ENCODE measurements at places on chromosomes 12 and 14.

DNA sequence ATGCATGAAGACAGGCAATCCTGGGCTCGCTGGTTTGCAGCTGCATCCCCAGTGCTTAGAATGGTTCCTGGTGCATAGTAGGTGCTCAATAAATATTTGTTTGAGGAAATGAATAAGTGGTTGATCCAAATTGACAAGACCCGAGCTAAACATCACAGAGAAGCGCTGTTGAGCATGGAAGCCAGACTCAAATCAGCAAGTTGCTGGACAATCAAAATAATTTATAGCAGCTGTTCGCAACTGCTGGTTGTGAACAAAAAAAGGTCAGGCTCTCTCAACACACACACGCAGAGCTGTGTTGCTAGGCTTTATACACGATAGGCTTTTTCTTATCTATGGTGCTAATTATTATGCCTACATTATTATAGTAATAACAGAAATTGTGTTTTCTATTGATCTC is 190.2 kb downstream of the TBX5 start:
- no peak for DNase-seq

DNA sequence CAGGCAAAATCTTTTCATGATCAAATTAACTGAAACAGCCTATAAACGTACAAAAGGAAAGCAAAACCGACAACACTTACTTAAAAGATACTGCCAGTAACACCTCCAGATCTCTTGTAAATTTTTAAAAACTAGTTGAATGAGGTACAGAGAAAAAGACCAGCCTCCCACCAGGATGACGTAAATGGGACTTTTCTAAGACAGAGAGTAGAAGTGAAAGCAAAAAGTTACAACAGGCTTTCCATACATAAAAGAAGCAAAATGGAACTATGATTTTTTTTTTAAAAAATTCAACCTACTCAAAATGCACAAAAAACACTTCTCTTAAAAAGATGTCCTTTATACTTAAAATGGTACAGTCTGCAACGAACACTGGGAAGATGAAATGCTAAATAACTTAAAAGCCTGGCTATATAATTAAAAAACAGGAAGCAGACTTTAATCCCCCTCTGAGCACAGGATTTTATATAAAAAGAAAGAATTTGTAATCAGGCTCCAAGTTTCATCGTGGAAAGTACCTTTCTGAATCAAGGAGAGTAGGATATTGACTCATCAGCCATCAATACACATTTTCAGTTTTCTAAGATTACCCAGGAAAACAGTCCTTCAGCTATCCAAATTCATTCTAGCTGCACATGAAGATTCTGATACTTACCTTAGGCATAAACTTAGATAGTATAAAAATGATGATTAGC is 14.2 kb upstream of the MYO1A start:
- peak; percentile 44 for DNase-seq

- no peak for DNase-seq
These were observed 51.6 kb downstream of the TMTC1 start for GRCh38 chr12:29732191-29732590.

DNA sequence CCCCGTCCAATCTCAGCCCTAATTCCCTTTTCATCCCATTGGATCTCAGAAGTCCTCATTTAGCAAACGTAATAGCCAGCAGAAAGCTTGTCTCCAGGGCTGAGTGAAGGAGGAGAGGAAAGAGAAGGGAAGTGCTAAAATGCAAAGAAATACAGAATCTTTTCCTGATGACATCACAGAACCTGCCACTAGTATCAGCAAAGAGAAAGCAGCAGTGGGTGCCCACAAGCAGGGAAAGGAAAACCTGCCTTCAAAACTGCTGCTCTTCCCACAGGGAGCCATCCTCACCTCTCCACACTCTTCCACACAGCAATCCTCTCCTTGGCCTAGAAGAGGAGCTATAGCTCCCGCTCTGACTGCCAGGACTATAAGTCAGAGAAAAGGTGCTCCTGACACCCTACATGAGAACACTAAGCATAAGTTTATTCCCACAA is 11.3 kb downstream of the MED13L start:
- DNase-seq: no peak

GRCh38 chr14:54919330-54919729 is 16.7 kb upstream of the GCH1 start:
- no peak for DNase-seq

- DNase-seq: no peak
These were observed 390.1 kb downstream of the NAV3 start for GRCh38 chr12:78220811-78221210.

DNA sequence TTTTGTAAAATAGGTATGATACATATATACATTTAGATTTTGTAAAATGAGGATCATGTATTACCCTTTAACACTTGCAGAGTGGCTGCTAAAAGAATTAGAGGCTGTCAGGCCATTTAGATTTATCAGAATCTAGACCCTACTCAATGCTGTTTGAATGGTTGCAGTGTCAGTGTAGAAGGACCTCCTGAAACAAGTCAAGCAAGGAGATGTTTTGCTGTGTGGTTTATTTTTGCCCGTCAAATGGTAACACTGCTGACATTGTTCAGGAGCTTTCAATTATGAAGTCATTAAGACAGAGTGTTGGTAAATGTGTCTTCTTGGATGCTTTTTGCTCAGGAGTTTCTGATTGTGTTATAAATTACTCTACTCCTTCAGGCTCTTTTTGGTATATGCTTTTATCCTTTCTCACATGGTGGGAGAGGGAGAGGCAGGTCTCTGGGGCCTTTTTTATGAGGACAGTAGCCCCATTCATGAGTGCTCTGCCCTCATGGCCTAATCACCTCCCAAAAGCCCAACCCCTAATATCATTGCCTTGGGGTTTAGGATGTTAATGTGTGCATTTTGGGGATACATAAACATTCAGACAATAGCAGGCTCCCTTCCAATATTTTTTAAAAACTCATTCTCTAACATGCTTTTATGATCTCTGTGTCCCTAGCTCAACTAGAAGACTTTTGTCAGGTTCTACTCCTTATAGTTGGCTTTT is 16.5 kb downstream of the EID3 start:
- DNase-seq: no peak

DNA sequence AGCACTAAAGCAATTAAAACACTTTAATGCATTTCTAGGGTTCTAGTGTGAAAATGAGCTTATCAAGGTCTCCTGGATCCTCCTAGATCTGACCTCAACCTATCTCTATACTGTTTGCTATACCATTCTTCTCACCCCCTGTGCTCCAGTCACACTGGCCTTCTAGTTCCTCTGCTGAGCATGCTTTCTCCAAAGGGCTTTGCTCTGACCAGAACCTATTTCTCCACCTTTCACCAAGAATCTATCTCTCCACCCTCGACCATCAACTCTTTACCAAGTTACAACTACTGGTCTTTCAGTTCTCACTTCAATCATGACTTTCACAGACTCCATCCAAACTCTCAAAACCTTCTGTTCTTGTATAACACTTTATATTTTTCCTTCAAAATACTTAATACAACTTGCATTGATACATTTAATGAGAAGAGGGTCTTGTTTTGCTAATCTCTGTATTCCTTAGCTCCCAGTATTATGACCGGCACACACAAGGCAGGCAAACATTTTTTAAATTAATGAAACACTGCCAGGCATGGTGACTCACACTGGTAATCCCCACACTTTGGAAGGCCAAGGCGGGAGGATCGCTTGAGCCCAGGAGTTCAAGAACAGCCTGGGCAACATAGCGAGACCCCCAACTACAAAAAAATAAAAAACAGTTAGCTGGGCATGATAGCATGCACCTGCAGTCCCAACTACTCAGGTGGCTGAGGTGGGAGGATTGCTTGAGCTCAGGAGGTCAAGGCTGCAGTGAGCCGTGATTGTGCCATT is 22.8 kb downstream of the PPP1R12A start:
- DNase-seq: no peak

DNA sequence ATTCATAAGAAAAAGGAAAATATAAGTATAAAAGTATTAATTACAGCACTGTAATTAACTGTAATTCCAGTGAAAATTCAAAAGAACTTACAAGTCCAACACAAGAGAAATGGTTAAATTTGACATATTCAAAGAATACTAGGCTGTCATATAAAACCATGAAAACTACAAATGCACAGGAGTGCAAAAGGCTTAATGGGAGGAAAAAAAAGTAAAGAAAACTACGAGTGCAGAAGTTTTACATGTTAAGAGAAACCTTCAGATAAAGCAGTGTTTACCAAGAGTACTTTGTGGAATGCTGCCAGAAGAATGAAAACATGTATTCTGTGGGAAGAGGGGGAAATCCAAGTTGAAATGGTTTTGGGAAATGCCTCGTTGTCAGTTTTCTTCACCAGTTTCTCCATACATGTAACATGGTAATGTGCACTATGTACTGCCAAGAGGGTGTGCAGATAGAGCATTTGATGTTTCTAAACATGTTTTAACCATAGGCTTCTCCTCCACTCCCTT is 9.1 kb downstream of the HEATR5A start:
- no peak for DNase-seq

GRCh38 chr14:76564471-76565422 is 188.8 kb downstream of the ESRRB start:
- no peak for DNase-seq

DNA sequence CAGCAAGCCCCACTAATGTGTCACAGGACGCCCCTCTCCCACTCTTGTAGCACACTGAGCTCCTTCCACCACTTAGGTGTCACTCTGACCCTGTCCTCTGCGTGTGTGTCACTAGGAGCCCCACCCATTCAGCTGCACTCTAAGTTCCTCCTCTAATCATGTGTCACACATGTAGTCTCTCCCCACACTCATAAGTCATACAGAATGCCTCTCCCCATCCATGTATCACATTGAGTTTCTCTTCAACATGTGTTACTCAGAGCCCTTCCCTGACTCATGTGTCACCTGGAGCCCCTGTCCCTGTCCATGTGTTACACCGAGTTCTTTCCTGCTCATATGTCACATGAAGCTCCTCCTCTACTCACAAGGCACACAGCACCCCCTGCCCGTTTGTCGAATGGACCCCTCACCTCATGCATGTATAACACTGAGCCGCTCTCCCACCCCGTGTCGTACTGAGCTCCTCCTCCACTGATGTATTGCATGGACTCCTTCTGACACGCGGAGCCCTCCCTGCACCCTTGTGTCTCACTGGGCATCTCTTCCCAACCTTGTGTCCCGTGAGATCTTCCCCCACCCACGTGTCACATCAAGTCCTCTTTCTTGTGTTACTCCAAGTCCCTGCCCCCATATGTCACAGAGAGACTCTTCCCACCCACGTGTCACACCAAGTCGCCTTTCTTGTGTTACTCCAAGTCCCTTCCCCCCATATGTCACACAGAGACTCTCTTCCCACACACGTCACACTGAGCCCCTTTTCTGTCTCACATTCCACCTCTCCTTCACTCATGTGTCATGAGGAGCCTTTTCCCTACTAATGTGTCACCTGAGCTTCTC is 31.0 kb downstream of the RTL1 start:
- no peak for DNase-seq
